ENCODE measurements at places on chromosomes 12 and 14.

DNA sequence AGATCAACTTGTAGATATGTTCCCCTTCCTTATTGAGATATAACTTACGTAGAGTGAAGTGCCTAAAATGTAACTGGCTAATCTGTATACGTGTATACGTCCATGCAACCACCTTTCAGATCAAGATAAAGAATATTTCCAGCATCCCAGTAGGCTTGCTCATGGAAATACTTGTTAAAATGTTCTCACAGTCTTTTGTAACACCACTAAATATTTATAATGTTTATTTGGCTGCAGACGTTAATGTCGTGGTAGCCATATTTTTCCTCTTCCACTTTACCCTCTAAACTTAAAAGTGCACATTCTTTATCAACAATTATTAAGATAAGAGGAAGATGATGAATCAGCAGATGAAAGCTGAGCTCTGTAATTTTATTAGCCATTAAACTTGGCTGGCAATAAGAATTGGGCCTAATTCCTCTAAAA, 447.4 kb downstream of the AEBP2 start:
- H3K36me3 ChIP-seq, result no peaks in the 10 kb centered on the region
- peak; percentile 47 for DNase-seq
- H3K27me3 ChIP-seq, result no peaks in the 10 kb centered on the region
- H3K4me1 ChIP-seq, result no peaks in the 10 kb centered on the region
- no peak overlapping the region for H3K27ac ChIP-seq
- H3K4me3 ChIP-seq, result no peak overlapping the region

DNA sequence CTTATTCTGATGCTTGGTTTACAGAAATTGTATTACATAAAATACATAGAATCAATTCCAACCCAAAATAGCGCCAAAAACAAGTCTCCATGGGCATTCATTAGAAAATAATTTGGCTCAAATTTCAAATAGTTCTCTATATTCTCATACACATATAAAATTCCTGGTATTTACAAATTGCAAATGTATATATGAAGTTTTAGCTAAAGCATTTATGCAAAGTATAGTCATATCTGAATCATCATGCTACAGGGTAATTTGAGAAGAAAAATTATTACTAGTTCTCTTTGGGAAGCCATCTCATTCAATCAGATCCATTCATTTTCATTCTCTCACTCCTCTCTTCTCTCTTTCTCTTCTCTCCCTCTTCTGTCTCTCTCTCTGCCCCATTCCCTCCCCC, 257.8 kb downstream of the DPF3 start:
- no peaks in the 10 kb centered on the region for H3K36me3 ChIP-seq
- H3K27me3 ChIP-seq, result no peaks in the 10 kb centered on the region
- DNase-seq, result no peak

DNA sequence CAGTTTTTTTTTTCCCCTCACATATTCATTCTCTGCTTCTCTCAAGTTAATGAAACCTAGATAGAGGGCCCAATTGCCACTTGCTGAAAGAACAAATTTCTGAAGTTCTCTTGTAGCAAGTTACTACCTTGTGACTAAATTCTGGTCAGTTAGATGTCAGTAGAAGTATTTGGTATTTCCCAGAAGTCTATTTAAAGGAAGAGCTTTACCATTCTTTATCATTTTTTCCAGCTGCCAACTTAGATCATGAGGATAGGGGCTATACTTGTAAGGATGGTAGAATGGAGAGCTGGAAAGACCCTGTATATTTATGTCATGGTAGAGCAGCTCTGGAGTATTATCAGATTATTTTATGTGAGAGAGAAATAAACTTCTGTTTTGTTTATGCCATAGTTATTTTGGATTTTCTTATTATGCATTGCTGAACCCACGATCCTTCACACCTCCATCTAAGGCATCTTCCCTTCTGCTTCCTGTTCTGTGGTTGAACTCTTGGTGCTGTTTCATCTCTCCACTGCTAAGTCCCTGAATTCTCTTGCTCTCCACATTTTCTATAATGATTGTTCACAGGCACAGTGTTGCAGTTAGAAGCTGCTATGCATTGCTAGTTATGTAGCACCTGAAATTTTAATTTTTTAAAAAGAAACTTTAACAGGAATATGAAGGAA, 25.9 kb downstream of the FUT8 start:
- no peak for DNase-seq
- no peaks in the 10 kb centered on the region for H3K4me1 ChIP-seq
- H3K36me3 ChIP-seq, result peaks cover 23% of the 10 kb centered on the region
- H3K27me3 ChIP-seq, result no peaks in the 10 kb centered on the region
- H3K27ac ChIP-seq, result no peak overlapping the region
- no peak overlapping the region for H3K4me3 ChIP-seq

- no peak overlapping the region for H3K27ac ChIP-seq
- H3K4me1 ChIP-seq, result no peaks in the 10 kb centered on the region
- H3K36me3 ChIP-seq, result no peaks in the 10 kb centered on the region
- H3K27me3 ChIP-seq, result no peaks in the 10 kb centered on the region
Observed at GRCh38 chr12:72139411-72139810, 132.8 kb upstream of the TRHDE start.

GRCh38 chr12:122820838-122821271, 14.4 kb upstream of the HIP1R start:
- no peaks in the 10 kb centered on the region for H3K36me3 ChIP-seq
- H3K4me1 ChIP-seq, result peaks cover 2% of the 10 kb centered on the region
- no peak overlapping the region for H3K4me3 ChIP-seq
- H3K27ac ChIP-seq, result no peak overlapping the region
- DNase-seq, result no peak

- peaks cover 14% of the 10 kb centered on the region for H3K27me3 ChIP-seq
- no peaks in the 10 kb centered on the region for H3K4me1 ChIP-seq
- DNase-seq, result no peak
Observed at GRCh38 chr12:69084816-69085378, 151.9 kb upstream of the CPM start.

Measured in mesenchymal stem cell (in vitro differentiated cells and primary cell).